ENCODE measurements at places on chromosomes 7 and 10.

GRCh38 chr7:37285706-37286453 is 162.8 kb downstream of the ELMO1 start:
- DNase-seq: no peak

GRCh38 chr7:128962899-128963298 is 25.2 kb downstream of the IRF5 start:
- DNase-seq: no peak

GRCh38 chr10:117652228-117653169 is 110.0 kb downstream of the EMX2 start:
- no peak for DNase-seq

- DNase-seq: no peak
Measured at GRCh38 chr10:85032981-85033380, 704.6 kb downstream of the CCSER2 start.
